ENCODE measurements at places on chromosomes 12 and 14. TPM values are rescaled to one million over a fixed set of nuclear protein-coding genes. Genes with fewer than 3 reads are reported as not detected.

DNA sequence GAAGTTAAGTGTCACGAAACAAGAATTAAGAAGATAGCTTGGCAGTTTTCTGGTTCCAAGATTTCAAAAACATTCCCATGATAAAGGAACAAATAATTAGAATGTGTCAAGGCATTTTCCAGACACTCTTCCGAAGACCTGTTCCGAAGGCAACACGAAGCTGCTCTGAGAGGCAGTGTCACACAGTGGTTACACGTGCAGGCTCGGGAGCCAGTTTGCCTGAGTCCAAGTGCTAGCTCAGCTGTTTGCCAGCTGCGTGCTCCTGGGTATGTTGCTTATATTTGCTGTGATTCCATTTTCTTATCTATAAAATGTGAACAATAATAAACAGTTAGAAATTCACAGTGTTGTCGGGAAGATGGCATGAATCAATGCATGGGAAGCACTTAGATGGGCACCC, 217.9 kb upstream of the GRIP1 start:
- no peaks in the 10 kb centered on the region for H3K27me3 ChIP-seq
- H3K27ac ChIP-seq, result no peak overlapping the region

DNA sequence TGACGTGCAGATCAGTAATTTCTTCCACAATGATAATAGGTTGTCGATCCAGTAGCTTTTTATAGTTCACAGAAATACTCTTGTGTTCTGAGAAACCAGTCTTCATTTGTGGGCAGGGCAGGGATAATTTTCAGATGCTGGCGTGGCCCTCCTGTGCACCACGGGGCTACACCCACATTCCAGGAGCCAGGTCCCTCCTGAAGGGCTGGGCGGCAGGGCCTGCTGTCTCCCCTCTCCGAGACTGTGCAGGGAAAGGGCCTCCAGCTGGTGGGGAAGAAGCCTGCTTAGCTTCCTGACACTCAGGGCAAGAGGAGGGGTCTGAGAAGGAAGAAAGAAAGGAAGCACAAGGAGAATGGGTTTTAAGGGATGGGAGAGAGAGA, 94.9 kb downstream of the ADGRD1 start:
- H3K4me1 ChIP-seq, result no peaks in the 10 kb centered on the region
- H3K27me3 ChIP-seq, result no peaks in the 10 kb centered on the region
- no peak for DNase-seq
- H3K27ac ChIP-seq, result no peak overlapping the region

DNA sequence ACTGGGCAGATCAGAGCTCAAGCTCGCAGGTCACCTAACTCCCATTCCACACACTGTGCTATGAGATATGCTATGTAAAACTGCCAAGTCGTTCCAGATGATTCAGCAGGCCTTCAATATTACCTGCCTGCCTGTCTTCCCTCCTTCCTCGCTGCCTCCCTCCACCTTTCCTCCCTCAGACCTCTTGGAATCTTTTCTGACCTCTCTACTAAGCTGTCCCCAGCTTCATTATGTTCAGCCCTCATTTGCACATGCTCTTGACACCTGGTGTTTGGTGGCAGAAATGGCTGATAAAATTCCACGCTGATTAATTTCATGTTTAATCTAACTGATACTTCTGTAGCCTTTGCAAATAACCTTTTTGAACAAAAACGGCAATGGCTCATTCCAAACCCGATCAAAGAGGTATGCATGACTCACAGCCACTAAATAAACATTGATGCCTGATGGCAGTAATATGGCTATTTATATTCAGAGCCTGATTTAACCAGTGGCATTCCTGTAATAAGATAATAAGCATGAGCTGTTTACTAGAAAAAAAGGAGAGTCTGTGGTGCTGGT, 130.8 kb upstream of the EGLN3 start:
- DNase-seq, result no peak
- no peaks in the 10 kb centered on the region for H3K36me3 ChIP-seq
- no peak overlapping the region for H3K27ac ChIP-seq
- no peaks in the 10 kb centered on the region for H3K4me1 ChIP-seq

GRCh38 chr14:55425091-55425490, 13.5 kb upstream of the ATG14 start:
- H3K27me3 ChIP-seq, result no peaks in the 10 kb centered on the region
- H3K27ac ChIP-seq, result no peak overlapping the region
- no peak for DNase-seq
- H3K4me1 ChIP-seq, result no peaks in the 10 kb centered on the region
- H3K36me3 ChIP-seq, result no peaks in the 10 kb centered on the region
- no peak overlapping the region for H3K4me3 ChIP-seq

- H3K36me3 ChIP-seq, result no peaks in the 10 kb centered on the region
- no peaks in the 10 kb centered on the region for H3K27me3 ChIP-seq
- H3K4me3 ChIP-seq, result no peak overlapping the region
- DNase-seq, result no peak
Measured at GRCh38 chr14:95490138-95490509, 26.3 kb downstream of the SYNE3 start.

DNA sequence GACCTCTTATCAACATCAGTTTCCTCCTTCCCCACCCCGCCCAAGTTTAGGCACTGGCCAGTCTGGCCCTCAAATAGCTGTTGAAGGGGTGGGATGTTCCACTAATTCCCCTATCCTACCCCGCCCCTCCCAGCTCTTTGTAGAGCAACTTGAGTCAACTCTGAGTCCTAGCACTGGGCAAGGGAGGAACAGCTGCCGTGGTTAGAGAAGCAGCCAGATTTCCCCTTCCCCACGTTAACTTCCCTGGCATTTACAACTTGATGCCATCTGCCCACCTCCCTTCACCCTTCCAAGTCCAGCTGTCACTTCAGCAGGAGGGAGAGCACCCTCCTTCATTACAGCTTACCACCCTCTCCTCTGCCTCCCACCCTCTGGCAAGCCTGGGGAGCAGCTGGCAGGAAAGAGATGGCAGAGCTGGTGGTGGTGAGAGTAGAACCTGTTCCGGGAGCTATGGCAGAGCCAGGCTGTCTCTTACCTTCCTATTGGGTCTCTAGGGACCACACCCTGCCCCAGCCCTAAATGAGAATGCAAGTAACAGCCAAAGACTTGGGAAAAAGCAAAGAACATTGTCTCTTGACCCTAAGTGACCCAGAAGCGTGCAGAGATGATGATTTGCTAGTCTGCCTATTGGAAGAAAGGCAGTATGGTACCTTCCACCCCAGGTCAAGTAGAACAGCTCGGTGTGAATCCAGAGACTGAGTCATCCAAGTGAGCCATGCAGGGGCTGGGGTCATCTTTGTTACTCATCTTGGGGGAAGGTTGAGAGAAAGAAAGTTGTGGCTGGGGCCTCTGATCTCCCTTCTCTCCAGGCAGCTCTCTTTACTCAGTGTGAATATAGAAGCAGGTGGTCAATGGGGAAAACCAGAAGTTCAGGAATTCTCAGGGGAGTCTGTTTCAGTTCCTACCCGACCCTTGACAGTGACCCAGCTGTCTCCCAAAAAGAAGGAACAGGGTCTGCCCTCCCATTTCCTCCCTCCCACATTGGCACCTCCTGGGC, 1.5 kb downstream of the BLOC1S1 start:
- no peaks in the 10 kb centered on the region for H3K27me3 ChIP-seq
- H3K36me3 ChIP-seq, result no peaks in the 10 kb centered on the region
- no peak overlapping the region for H3K4me3 ChIP-seq
- H3K27ac ChIP-seq, result peak overlapping the region; percentile 10
- peak; percentile 77 for DNase-seq

DNA sequence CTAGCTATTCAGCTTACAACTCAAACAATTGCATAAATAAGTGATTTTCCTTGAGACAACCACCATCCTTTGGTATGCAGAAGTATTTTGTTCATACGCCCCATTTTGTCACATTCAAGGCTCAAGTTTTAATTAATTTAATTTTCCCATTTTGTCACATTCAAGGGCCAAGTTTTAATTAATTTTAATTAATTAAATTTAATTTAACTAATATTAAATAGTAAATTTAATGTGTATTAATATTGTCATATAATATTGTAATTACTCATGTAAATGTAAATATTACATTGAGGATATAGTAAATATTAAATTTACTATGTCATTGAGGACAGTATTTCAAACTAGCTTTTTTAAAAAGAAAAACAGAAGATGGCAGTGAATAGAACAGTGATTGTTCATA, 216.8 kb upstream of the GARIN2 start:
- H3K4me1 ChIP-seq, result no peaks in the 10 kb centered on the region
- DNase-seq, result no peak
- no peaks in the 10 kb centered on the region for H3K27me3 ChIP-seq
- H3K36me3 ChIP-seq, result no peaks in the 10 kb centered on the region

GRCh38 chr14:92599811-92600210, 86.2 kb downstream of the RIN3 start:
- H3K4me1 ChIP-seq, result no peaks in the 10 kb centered on the region
- no peak overlapping the region for H3K4me3 ChIP-seq
- H3K27ac ChIP-seq, result peak overlapping the region; percentile 28
- no peak for DNase-seq
- no peaks in the 10 kb centered on the region for H3K27me3 ChIP-seq

DNA sequence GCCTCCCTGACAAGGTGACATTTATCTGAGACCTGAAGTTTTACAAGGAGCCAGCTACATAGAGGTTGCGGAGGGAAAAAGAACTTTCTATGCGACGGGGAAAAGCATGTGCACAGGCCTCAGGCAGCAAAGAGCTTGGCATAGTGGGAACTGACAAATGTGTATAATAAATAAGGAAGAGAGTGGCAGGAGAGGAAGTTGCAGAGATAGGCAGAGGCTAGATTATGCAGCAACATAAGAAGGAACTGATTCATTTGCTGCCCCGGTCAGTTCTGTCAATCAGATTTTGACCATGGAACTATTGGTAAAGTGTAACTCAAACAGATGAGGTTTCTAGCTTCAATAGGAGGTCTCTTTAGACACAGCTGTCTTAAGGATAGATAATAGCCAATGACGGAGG, 33.7 kb upstream of the RIC8B start:
- DNase-seq, result no peak
- no peak overlapping the region for H3K27ac ChIP-seq
- no peaks in the 10 kb centered on the region for H3K4me1 ChIP-seq
- no peaks in the 10 kb centered on the region for H3K27me3 ChIP-seq
- H3K4me3 ChIP-seq, result no peak overlapping the region

DNA sequence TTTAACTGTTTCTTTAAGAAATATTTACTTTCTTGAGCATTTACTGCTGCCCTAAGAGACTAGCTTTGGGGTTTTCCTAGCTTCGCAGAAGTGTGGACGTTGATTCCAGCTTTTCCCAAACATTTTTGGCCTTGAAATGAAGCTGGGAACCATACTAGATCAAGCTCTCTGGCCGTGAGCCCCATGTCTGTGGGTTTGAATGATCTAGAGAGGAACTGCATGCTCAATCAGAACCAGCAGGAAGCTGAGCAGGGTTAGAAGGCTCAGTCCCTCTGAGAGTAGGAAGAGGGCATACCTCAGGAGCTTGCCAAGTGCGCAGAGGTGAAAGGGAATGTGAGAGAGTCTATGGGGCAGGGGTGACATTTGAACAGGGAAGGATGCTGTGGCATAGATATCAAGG, 292.1 kb downstream of the CACNA1C start:
- peaks cover 12% of the 10 kb centered on the region for H3K4me1 ChIP-seq
- no peak overlapping the region for H3K27ac ChIP-seq
- no peaks in the 10 kb centered on the region for H3K27me3 ChIP-seq
- no peak for DNase-seq
- H3K4me3 ChIP-seq, result no peak overlapping the region

- no peak overlapping the region for H3K27ac ChIP-seq
- H3K36me3 ChIP-seq, result no peaks in the 10 kb centered on the region
- DNase-seq, result no peak
- no peaks in the 10 kb centered on the region for H3K27me3 ChIP-seq
- no peak overlapping the region for H3K4me3 ChIP-seq
Measured at GRCh38 chr12:63226792-63227463, 75.9 kb upstream of the AVPR1A start.

TEX52 gene
- not detected for total RNA-seq

CEBPE gene
- 0.33 TPM for total RNA-seq

All from aorta (tissue), 5 donors.